Inflammatory macrophage treated with lipopolysaccharide for 4 hours (primary cell): ENCODE measurements at places on chromosomes 2 and 18.

DNA sequence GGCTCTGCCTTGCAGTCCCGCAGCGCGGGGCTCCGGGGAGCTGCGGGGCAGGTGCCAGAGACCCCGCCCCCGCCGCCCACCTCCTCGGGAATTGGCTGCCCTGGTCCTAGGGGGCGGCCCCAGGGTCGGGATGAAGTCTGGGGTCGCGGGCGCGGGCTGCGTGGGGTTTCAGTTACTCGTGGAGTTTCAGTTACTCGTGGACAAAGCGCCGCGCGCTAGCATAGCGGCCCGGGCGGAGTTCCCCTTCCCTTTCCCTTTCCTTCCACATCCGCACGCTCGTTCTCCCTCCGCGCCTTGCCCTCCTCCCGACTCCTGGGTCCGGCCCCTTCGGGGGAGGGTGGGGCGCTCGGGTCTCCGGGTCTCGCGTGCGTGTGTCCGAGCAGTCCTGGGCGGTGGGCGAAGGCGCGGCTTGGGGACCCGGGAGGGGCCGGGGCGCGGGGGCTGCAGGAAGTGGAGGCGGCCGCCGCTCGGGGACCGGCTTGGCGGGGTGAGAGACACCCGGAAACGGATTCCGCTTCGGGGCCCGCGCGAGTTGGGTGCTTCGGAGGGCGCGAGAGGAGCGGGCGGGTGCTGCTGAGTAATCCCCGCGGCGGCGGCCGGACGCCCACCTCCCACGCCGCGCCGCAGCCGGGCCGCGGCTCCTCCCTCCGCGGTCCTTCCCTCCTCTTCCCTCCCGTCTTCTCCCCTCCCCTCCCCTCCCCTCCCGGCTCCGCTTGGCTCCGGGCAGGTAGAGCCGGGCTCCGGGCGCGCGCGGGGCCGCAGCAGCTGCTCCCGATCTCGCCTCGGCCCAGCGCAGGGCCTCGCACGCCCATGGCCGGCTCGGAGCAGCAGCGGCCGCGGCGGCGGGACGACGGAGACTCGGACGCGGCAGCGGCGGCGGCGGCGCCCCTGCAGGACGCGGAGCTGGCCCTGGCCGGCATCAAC, at the start of gene TTC39C:
Gene TTC39C (plus strand): TSS at position 693 of the 924 bp plus-strand sequence. CDS start 118 bp downstream, at position 811.
- DNase-seq = peak; percentile 89

DNA sequence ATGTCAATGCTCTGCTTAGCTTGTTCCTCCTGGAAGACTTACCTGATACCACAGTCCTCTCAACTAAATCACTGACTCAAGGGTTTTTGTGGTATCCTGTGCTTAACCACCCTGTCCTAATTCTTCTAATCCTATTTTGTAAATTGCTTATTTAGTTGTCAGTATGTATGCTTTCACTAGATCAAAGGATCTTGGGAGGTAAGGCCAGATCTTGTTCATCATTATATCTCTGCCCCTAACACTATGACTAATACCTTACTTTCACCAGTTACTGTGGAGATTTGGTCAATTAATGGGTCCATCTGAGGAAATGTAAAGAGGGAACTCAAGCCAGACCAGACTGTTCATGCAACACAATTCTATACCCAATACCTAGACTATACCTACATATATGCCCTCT, 203.2 kb downstream of the GULP1 start:
- DNase-seq = no peak

GRCh38 chr2:186229265-186229664, 256.8 kb upstream of the ZC3H15 start:
- no peak for DNase-seq

GRCh38 chr2:74812787-74813590, 20.9 kb upstream of the HK2 start:
- no peak for DNase-seq

DNA sequence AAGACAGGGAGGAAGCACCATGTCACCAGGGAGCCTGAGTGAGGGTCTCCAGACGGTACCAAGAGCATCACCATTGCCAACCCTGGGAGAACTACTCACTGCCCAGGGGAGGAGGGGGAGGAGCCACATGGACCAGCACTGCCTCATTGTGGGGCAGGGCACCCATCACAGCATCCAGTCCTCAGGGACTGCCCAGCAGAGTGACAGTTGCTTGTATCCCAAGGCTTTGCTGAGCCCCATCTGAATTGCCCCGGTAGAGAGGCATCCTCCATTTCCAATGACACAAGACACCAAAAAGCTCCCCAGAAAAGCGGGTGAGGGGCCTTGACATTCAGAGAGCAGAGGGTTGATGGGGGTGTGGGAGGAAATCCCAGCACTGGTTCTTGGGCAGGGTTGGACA, 6.8 kb upstream of the CIB4 start:
- no peak for DNase-seq

DNA sequence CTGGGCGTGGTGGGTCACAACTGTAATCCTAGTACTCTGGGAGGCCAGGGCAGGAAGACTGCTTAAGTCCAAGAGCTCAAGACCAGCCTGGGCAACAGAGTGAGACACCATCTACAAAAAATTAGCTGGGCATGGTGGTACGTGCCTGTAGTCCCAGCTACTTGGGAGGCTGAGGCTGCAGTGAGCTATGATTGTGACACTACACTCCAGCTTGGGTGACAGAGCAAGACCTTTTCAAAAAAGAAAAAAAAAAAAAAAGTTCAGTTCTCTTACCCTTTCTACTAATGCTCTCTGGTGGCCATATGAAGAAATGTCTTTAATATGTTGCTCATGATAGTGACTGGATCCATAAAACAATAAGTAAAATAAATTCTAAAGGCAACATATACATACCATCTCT, 14.9 kb downstream of the TYW5 start:
- peak; percentile 59 for DNase-seq

- DNase-seq = no peak
Observed at GRCh38 chr2:144999071-144999875, 479.4 kb upstream of the ZEB2 start.

DNA sequence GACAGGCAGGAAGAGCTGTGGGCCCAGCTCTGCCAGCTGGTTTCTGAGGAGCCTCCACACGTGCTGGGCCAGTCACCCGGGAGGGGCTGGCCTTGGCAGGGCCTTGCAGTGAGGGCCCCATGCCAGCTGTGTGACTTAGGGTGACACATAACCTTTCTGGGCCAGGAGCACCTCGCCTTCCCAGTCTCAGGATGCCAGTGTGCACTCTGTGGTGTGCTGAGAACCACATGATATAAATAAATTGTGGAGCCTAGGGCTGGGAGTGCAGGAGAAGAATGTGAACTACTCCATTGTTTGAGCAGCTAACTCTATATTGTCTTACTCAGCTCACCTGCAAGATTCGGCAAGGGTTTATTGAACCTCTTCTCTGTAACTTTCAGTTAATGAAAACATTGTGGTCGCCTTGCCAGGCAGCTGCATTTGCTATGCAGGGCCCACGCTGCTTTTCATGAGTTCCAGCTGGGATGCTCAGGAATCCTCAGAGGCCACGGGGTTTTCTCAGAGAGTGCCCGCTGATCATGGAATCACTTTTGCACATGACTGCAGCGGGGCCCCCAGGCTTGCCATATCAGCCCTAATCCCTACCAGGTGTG, 222.3 kb downstream of the SH3RF3 start:
- no peak for DNase-seq

DNA sequence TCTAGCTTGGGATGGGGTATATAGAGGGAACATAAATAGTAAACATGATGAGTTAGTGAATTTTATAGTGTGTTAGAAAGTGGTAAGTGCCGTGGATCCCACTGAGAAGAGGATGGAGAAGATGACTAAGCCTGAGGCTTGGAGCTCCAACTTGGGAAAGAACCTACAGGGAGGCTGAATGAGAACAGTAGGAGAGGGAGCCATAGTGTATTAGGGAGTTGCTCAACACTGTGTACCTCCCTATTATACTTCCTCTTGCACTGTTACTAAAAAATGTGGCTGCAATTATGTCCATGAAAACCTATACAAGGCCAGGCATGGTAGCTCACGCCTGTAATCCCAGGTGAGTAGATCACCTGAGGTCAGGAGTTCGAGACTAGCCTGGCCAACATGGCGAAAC, 2.9 kb upstream of the SLC19A3 start:
- peak; percentile 1 for DNase-seq

GRCh38 chr2:128596396-128597120, 277.9 kb upstream of the HS6ST1 start:
- no peak for DNase-seq

DNA sequence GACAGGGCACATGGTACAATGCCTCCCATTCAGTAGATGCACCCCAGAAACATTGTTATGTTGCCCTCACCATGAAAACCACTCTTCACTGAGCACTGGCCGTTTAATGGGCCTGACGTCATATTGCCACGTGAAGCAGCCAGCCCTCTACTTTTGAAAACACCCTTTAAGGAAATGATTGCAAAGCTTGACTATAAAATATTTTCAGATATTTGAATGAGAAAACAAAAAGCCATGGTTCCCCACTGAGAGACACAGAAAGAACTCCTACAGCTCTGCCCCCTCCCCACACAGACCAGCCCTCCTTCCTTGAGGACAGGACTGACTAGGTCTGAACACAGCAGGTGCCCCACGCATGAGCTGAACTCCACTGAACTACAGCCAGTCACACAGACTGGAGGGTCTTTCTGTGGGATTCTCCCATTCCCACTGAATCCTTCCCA, 349.1 kb downstream of the ANAPC1 start:
- DNase-seq = peak; percentile 34

DNA sequence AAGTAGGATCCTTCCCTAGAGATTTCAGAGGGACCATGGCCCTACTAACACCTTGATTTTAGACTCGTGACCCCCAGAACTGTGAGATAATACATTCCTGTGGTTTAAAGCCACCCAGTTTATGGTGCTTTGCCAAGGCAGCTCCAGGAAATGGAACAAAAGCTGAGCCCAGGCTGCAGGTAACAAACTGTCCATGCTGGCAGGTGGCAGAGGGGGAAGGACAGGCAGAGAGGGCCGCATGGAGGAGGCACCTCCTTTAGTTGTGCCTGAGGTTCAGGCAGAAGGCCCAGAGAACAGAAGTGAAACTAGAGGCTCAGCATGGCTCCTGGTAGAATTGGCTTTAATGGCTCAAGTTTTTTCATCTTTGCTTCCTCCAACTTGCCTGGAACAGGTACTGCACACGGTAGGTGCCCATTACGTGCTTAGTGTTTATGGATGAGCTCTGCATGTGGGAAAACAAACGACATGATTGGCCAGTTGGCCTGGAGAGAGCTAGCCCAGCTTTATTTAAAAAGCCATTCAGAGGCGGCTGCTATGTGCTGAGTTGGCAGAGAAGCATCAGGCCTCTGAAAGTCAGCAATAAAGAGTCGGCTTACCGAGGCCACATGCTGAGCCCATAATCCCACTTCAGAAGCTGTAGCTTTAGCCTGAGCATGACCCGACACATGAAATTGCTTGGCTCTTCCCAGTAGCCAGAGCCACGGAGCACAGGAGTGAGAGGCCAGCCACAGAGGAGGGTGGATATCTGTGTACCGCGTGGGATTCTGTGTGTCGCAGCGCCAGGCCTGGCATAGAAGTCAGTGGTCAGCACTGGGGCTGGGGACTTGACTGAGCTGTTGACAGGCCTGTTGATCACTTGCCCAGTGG, 36.5 kb downstream of the HS1BP3 start:
- DNase-seq = peak; percentile 33

GRCh38 chr2:238295144-238296112, 7.0 kb upstream of the PER2 start:
- no peak for DNase-seq

DNA sequence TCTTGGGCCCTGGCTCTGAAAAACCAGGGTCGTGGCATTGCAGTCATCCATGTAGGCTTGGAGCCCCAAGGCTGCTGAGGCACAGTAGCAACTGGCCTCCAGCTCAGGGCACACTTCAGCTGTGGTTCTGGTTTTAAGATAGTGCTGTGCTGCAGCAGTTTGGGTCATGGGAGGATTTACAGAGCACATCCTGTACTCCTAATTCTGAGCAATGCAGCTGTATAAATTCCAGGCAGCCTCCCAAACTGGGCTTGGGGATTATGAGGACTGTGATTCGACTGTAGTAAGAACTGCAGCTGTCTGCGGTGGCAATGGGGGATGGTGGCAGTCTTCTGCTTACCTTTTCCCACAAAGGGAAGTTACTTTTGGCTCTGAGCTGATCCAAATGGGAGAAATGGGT, 536.3 kb upstream of the GCFC2 start:
- no peak for DNase-seq

- no peak for DNase-seq
Observed at GRCh38 chr2:191170773-191171172, 20.0 kb upstream of the STAT4 start.

- no peak for DNase-seq
Observed at GRCh38 chr18:3645384-3646156, 195.6 kb downstream of the TGIF1 start.

DNA sequence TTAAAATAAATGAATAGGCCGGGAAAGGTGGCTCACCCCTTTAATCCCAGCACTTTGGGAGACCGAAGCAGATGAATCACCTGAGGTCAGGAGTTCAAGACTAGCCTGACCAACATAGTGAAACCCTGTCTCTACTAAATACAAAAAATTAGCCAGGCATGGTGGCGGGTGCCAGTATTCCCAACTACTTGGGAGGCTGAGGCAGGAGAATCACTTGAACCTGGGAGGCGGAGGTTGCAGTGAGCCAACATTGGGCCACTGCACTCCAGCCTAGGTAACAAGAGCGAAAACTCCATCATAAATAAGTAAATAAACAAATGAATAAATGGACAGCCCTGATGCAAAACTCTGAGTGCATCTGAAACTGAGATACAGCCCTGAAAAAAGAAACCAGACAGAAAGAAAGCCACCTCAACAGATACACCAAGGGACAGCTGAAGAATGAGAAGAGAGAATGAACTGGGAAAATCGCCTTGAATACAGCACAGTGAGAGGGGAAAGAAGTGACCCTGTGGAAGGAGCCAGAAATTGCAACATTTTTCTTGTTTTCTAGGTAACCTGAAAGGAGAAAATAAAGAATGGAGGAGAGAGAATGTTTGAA, 64.4 kb downstream of the TRABD2A start:
- DNase-seq = no peak

DNA sequence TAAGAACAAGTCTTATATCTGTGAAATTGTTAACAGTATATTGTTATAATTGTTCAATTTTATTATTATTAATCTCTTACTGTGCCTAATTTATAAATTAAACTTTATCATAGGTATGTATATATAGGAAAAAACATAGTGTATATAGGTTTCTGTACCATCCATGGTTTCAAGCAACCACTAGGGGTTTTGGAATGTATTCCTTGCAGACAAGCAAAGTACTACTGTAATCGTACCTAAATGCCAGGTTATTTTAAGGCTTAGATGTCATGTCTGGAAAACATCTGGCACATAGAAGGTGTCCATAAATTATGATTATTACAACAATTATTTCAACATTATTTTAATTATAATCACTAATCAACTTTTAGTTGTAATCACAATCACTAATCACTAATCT, 8.4 kb downstream of the ITSN2 start:
- no peak for DNase-seq

- DNase-seq = peak; percentile 16
Observed at GRCh38 chr2:230715201-230715600, 2.6 kb downstream of the CAB39 start.

GRCh38 chr2:115084446-115084845, 642.0 kb downstream of the DPP10 start:
- no peak for DNase-seq

DNA sequence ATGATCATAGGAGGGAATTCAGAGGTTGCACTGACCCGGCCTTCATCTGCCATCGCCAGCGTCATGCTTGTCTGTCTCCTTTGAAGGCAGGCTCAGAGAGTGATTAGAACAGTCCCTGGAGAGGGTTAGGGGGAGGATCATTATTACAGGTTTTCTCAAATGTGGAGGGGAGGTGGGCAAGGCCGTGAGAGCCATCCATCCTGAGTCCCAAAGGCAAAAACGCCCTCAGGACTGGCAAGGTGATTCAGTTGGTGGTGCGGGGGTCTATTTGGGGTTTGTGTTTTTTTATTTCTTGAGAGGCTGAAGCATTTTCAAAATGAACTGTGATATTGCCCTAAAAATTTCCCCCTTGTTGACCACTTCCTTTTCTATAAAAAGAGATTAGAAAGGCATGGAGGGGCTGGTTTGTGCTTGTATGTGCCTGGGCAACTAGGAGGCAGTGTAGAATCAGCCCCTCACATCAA, 39.3 kb upstream of the GYPC start:
- DNase-seq = no peak
